Stromal cell of bone marrow (primary cell): ENCODE measurements at places on chromosomes 11 and 22.
A peak's percentile ranks its signal among the peaks of the same experiment; 100 is the strongest.

- DNase-seq: peak; percentile 94
Observed at GRCh38 chr22:27113211-27113635, 455.8 kb downstream of the MIAT start.

- peak; percentile 31 for DNase-seq
Observed at GRCh38 chr11:108693852-108694251, 29.0 kb downstream of the DDX10 start.

DNA sequence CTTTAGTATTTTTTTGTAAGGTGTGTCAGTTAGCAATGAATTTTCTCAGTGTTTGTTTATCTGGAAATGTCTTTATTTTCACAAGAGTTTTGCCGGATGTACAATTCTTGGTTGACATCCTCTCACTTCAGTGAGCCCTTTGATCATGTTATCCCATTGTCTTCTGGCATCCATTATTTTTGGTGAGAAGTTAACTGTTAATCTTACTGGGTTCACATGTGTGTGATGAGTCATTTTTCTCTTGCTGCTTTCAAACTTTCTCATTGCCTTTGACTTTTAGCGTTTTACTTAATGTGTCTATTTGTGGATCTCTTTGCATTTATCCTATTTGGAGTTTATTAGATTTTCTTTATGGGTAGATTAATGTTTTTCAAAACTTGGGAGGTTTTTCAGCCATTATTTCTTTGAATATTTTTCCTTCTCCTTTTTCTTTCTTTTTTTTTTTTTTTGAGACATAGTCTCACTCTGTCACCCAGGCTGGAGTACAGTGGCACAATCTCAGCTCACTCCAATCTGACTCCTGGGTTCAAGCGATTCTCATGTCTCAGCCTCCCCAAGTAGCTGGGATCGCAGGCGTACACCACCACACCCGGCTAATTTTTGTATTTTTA, 100.5 kb upstream of the RRM1 start:
- DNase-seq: peak; percentile 5

GRCh38 chr11:114812733-114813132, 134.4 kb downstream of the NXPE2 start:
- no peak for DNase-seq

DNA sequence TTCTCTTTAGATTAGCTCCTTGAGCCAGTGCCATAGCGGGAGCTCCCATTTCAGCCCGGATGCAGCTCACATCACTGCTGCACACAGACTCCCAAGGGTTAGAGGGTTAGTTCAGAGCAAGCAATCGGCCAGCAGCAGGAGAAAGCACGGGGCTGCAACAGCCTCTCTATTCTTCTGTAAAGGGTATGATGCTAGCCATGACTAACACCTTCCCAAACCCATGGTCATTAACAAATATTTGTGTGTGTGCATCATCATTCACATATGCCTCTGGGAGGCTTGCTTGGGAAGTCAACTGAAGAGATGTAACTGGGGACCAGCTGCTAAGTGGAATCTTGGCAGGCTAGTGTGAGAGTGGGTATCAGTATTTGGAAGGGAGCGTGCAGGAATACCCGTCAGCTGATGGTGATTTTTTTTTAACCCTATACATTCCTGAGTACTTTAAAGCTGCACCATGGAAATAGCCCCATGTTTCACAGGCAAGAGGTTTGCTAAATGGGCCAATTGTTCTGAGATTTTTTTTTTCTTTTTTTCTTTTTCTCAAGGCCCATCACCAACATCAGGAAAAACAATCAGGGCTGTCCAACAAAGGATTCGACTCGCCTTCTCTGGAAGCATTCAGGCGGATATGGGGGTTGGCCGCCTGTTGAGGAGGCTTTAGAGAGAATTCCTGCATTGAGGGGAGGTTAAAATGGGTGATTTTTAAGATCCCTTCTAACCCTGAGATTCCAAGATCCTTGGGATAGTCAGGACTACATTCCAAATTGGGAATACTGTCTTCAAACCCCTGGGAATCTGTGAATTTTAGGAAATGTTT, 33.2 kb upstream of the CCDC89 start:
- peak; percentile 99 for DNase-seq

DNA sequence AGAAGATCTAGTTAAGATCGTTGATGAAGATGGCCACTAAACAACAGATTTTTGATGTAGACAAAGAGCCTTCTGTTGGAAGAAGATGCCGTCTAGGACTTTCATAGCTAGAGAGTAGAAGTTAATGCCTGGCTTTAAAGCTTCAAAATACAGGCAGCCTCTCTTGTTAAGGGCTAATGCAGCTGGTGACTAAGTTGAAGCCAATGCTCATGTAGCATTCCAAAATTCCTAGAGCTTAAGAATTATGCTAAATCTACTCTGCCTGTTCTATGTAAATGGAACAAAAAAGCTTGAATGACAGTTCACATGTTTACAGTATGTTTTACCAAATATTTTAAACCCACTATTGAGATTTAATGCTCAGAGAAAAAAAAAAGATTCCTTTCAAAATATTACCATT, 492.6 kb downstream of the CNTN5 start:
- DNase-seq: no peak
